Stimulated activated CD4-positive, alpha-beta T cell treated with anti-CD3 and anti-CD28 coated beads, Interleukin-4, amount 100 ng/mL, for 48 hours (primary cell): ENCODE measurements at places on chromosomes 2 and 18.
A peak's percentile ranks its signal among the peaks of the same experiment; 100 is the strongest.

DNA sequence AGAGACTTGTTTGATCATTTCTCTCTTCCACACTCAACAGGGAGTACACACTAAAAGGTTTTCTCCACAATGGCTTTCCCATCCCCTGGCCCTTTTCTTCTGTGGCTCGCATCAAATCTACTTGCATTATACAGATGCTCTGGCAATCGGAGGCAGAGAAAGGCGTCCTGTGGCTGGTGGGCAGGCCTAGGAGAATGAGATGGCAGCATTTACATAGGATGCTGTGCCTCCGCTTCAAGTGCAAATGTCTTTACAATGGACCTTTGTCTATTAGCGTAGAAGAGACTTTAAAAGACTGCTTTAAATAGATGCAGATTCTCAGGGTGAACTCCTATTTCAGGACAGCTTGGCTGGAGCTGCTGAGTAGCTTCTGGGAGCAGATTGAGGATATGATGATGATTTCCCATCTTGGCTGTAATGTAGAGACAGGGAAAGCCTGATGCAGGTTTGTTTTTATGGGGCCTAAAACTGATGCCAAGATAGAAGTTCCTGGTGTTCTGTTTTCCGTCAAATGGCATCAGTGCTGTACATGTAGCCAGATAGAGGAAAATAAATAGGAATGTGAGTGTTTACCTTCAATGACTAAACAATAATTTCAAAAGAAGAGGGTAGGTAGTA, 423.4 kb downstream of the RND3 start:
- no peak for DNase-seq

DNA sequence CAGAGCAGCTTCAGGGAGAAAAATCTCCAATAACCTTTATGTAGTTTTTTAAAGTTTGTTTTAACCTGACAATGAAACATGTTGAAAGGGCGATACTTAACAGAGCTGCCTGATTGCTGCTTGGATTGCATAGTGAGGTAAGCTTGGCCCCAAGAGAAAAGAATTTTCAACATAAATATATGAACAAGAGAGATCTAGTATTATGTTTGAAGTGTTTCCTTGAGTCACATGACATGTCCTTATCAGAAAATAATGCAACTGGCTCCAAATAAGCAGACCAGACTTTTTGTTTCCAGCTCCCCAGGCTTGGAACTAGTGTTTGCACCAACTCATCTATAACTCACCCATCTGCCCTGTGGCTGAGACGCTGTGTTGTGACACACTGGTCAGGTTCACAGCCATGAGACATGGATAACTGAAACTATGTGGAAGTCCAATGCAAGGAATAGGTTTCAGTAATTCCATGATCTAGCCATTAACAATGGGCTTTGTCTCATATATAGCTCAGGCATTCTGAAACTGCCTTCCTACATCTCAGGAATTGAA, 44.7 kb downstream of the ABCB11 start:
- DNase-seq: no peak

GRCh38 chr2:60296219-60296955, 257.1 kb downstream of the BCL11A start:
- DNase-seq: no peak

- DNase-seq: peak; percentile 47
Measured at GRCh38 chr18:3060667-3061580, 48.0 kb upstream of the LPIN2 start.

GRCh38 chr2:12177455-12178288, 431.2 kb downstream of the LPIN1 start:
- DNase-seq: no peak

- no peak for DNase-seq
Measured at GRCh38 chr18:24138409-24138788, 463 bp upstream of the CABYR start.

GRCh38 chr2:230134496-230135129, 65.9 kb upstream of the SLC16A14 start:
- no peak for DNase-seq

DNA sequence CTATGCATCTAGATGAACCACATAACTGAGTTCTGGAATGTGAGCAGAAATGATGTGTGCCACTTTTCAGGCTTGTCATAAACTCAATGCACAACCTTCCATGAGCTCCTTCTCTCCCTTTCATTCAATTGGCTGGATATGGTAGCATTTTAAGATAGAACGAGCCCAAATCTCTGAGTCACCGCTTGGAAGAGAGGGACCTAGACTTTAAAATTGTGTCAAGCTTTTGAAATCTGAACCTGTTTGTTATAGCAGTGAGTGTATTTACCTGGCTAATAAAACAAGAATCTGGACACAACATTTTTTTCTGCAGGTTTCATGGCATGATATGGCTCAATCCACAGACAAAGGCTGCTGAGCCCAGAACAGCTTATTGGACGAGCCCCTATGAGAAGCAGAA, 297.8 kb upstream of the SPRED2 start:
- DNase-seq: no peak
